ENCODE measurements at places on chromosomes 3 and 15.

DNA sequence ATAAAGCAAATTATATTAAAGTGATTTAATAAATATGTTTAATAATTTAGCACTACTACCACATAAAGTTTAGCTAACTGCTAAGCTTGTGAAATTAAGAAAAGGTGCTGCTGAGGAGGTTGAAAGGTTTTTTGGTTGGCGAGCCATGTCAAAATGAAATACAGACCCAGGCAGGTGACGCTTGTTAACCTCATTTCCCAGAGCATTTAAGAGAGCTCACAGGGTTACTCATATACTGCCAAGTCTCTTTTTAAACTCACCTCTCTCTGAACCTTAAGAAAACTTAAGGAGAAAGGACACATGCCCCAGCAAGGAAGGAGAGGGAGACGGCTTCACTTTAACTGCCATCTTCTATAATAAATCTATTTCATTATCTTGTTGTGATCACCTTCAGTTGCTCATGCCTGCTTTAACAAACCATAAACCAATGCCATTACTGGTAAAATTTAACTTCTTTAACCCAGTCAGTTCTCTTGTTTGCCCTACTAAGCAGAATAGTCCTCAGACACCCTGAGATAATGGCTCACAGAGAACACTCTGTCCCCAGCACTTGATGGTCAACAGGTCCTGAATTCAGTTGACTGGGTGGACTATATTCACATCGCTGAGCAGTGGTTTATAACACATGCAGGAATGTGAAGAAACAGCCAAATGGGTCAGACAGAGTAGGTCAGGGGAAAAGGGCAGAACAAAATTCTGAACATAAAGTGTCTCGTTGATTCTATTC is 540.1 kb downstream of the UNC13C start:
- no peak for DNase-seq

GRCh38 chr3:150097588-150097890 is 126.8 kb upstream of the PFN2 start:
- DNase-seq: no peak

GRCh38 chr3:101466465-101467309 is 46.3 kb downstream of the SENP7 start:
- no peak for DNase-seq

GRCh38 chr3:183435661-183436060 is 7.2 kb upstream of the MCF2L2 start:
- no peak for DNase-seq

DNA sequence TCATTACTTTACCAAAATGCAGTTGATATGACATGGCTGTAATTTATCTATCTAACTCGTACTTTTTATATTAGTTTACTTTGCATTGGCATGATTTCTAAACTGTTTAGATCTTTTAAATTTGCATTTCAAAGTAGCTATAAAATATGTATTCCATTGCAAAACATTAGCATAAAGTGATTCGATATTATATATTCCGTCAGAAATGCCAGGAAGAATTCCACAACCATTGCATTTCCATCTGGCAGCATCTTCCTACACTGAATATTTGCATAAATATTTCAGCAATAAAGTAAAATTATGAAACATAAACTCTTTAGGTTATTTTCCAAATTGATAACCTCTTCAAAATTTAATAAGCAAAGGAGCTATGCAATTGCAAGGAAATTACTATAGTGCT is 546.6 kb downstream of the MFSD1 start:
- no peak for DNase-seq

DNA sequence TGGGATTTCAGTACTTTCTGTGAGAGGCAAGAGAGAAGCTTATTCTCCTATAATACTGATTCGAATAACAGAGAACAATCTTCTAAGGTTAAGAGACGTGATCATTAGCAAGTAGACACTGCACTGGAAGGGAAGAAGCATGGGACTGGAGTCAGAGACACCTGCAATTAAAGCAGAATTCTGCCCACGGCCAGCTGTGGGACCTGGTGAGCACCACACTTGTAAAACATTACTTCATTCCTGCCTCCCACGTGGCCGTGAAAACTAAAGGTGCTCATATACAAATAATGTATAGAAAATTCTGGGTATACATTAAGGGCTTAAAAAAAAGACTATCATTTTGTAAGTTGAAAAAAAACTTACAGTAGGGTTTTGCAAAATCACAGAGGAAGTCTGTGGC is 2.0 kb downstream of the TM2D3 start:
- DNase-seq: no peak
